ENCODE measurements at places on chromosomes 11 and 22.

DNA sequence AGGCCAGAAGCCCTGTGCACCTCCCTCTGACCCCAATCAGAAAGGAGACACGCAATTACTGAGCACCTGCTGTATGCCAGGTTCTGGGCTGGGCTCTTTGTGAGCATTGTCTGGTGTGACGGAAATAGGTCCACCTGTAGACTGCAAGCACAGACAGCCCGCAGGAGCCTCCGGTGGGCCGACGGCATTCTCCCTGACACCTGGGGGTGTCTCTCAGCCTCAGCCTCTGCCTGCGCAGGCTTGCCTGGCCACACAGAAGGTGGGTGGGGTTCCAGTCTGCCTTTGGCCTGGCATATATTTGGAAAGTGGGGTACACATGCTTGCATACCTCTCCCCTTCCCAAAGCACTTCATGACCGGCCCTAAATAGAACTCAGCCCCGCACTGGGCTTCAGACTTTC lies 129.3 kb downstream of the BUD13 start:
- peak; percentile 3 for DNase-seq

GRCh38 chr22:28601915-28602314 lies 77.7 kb downstream of the TTC28 start:
- no peak for DNase-seq

DNA sequence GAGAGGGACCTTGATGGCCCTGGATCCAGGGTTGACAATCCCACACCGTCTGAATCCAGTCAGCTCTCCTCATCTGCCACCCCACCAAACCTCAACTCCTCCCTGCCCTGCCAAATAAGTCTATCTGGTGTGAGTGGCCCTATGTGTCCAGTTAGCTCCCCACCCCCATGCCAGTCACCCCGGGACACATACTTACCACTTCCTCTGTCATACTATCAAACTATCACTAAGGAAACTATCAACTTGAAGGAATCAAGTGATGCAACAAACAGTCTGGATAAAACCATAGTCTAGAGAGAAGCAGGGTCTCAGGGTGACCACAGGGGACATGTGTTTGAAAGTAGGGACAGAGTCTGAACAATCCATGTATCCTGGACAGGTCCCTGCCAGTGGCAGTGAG lies 13.2 kb upstream of the CSF2RB start:
- no peak for DNase-seq

- DNase-seq, result no peak
These were observed 41.9 kb upstream of the KIRREL3 start for GRCh38 chr11:127042445-127042844.

DNA sequence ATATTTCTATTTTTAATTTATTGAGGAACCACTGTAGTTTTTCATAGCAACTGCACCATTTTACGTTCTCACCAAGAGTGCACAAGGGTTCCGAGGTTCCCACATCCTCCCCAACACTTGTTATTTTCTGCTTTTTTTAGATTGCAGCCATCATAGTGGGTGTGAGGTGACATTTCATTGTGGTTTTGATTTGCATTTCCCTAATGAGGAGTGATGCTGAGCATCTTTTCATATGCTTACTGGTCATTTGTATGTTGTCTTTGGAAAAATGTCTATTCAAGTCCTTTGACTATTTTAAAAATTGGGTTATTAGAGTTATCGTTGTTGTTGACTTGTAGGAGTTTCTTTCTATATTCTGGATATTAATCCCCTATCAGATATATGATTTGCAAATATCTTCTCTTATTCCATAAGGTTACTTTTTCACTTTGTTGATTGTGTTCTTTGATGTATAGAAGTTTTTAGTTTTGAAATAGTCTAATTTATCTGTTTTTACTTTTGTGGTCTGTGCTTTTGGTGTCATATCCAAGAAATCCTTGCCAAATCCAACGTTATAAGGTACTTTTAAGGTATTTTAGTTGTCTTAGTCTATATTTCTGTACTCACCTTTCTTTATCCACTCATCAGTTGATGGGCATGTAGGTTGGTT lies 9.0 kb downstream of the NEAT1 start:
- DNase-seq, result no peak

- DNase-seq, result no peak
These were observed 53.1 kb downstream of the SHANK2 start for GRCh38 chr11:71199226-71199820.

DNA sequence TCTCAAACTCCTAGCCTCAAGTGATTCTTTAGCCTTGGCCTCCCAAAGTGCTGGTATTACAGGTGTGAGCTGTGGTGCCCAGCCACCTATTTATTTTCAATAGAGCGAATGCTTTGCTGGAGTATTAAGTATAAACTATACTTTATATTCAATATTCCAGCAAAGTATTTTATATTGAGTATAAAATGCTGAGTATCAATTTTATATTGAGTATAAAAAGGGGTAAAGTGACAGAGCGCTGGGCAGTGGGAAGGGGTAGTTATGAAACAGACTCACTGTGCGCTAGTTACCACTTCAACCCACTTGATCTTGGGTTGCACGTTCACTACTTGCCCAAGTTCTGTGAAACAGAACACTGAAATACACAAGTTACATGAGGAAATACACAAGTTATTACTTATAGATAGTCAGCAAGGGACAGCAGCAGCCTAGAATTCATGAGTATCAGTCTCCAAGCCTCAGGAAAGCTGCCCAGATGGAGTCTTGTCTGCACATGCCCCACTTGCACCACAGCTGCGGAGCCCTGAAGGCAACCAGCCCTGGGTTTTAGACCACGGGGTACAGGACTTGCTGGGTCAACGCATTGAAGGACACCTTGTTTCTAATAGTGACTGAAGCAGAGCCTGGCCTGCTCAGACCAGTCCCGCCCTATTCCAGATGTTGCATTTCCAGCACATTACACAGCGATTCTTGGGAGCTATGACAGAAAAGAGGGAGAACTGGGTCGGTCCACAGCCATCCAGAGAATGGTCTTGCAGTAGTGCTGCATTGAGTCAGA lies 51.6 kb upstream of the SYT13 start:
- DNase-seq, result no peak

DNA sequence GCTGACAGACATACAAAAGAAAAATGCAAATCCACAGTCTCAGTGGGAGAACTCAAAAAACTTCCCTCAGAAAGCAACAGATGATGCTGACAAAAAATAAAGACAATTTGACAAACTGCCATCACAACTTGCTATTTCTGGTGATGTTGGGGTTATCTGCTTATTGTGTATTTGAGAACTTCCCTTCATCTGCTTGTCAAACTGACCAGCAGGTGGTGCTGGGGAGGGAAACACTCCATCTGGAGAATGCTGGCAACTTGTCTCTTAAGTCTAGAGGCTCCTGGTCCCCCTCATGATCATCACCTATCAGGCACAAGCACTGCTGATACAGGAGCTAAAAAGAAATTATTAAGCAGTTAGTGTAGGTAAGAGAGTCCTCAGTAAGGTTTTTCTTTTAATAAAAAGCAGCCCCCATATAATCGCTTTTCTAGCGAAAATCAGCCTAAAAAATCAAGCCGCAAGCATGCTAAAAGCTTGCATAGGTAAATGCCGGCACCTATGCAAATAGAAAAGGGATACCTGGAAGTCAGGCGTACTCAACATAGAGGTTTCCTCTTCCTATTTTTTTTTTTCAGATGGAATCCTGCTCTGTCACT lies 9.8 kb upstream of the FAM111B start:
- peak; percentile 77 for DNase-seq

DNA sequence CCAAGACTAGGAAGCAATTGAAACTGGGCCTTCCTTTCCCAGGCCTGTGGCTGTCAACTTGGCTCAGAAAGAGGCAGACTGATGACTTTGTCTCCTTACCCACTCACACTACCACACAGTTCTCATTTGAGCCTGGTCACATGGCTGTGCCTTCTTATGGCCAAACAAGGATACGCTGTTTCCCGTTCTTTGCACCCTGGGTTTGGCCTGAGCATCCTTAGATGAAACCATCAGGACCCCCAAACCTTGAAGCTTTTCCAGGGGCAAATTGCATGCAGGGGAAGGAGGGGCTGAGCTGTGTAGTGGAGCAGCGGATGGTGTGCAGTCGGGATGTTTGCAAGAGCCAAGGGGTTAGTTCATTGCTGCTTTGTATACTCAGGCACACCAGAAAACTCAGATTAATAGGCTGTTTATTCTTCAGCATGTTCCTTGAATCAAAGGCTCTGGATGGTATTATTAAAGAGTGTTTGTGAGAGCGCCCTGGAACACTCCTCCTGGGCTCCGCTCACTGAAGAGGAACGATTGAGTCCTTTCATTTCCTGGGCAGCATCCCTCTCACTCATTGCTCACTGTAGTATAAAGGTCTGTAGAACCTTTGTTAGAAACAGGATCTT lies 69.8 kb downstream of the ARFGAP2 start:
- DNase-seq, result no peak

- no peak for DNase-seq
These were observed 61.0 kb downstream of the LIF start for GRCh38 chr22:30185549-30185948.

DNA sequence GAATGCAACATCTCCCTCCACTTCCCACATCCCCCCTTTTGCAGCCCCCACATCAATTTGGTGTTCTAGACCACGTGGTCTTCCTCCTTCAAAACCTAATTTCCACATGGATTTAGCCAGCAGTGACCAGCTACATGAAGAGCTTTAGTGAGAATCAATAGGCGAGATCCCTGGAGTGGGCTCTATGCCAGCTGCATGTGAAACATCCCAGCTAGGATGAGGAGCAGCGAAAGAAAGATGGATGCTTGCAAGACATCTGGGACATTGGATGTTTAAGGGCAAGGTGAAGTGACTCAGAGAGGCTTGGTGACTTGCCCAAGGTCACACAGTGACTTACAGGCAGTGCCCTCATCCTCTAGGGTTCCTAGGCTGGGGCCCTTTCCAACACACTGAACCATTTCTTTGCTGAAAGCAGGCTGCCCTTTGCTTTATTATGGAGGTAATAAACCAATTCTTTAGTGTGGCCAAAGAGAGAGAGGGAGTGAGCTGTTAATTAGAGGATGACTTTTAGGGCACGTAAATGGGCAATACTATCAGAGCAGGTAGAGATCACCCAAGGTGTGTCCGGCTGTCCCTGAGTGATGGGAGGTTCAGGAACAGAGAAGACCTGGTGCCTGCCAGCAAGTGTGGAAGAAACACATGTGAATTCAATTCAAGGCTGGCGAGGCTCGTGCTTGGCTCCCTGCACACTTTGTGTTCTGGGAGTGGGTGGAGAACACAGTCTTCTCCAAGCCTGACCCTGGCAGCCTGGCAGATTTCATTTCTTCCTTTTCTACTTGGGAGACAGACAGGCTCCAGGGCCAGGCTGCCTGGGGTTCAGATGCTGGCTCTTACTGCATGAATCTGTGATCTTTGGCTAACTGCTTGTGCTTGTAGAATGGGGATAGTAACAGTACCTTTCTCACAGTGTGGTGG lies 24.0 kb downstream of the TSPAN18 start:
- no peak for DNase-seq

DNA sequence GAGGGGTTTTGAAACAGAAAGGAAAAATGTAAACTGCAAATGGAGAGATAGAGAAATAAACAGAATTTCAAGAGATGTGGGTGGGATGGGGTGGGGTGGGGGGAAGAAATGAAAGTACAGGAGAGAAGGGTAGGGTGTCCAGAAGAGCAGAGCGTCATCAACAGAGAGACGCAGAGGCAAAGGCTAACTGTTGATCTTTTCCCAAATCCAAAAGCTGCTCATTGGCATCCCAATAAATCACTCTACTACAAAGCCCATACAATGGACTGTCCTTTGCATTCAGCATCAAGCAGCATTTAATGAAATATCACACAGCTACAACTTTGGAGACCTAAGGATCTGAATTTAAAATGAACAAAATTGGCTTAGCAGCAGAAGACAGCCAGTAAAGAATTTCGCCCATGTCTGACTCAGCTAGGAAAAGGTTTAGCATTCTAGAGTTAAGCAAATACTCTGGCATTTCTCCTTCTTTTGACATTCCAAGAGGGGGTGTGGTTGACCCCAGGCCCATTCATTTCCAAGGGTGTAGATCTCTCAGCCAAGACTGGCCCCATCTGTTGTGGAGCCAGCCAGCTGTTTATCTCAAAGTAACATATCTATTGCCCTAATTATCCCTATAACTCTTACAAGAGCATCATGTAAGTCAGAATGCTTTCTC lies 1.5 kb downstream of the RAB30 start:
- no peak for DNase-seq

DNA sequence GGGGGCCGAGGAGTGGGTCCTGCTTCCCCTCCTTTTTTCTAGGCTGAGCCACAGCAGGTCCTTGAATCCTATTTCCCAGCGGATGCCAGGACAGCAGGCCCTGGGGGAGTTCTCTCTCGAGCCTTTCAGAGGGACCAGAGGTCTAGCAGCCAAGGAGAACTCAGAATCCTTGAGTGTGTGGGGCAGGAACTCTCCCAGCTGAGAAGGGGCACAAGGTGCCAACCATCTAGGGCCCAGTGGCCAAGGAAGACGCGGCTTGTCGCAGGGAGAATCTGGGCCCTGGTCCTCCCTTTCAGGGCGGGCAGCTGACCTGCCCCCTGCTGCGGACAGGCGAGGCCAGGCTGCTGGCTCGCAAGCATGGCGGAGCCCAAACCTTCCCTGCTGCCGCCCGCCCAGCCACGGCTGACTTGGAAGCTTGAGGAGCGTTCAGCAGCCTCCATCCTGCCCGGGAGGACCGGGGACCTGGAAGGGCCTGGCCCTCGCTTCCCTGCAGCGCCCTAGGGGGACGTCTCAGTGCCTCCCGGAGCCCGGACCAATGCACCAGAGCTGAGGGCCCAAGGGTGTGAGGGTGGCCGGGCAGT lies 972 bp upstream of the TSSC4 start:
- peak; percentile 43 for DNase-seq

- DNase-seq, result peak; percentile 57
These were observed 648 bp downstream of the FOSL1 start for GRCh38 chr11:65899356-65900124.

DNA sequence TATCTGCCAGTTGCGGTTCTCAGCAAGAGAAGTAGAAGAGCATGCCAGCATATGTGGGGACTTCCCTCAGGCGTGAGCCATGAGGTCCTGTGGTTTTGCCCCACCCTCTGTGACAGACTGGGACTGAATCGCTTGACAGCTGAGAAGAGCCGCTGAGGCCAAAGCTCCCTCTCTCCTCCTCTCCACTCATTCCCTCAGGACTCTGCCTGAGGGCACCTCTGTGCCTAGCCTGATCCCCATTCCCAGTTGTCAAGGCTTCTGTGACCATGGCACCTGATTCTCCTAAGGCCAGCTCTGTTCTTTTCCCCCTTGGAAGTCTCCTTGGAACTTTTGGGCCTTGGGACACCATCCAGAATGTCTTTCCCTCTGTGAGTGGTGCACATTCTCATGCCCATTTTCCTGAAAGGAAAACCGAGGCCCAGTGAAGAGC lies 27.0 kb downstream of the ART5 start:
- DNase-seq, result no peak

- no peak for DNase-seq
These were observed 711.6 kb downstream of the METTL15 start for GRCh38 chr11:28819741-28820140.

- no peak for DNase-seq
These were observed 655.9 kb upstream of the TENM4 start for GRCh38 chr11:80096736-80097135.

GRCh38 chr11:64157631-64158394 lies 8.1 kb downstream of the MACROD1 start:
- DNase-seq, result no peak

GRCh38 chr11:67396587-67397389 lies 4.9 kb downstream of the PPP1CA start:
- no peak for DNase-seq

Data from colonic mucosa (tissue), 4 donors.